ENCODE measurements at places on chromosomes 4 and X.
A peak's percentile ranks its signal among the peaks of the same experiment; 100 is the strongest.

GRCh38 chr4:20445933-20446723 lies 194.4 kb downstream of the SLIT2 start:
- DNase-seq: no peak

- peak; percentile 5 for DNase-seq
These were observed 34.2 kb downstream of the IDS start for GRCh38 chrX:149470955-149471354.

DNA sequence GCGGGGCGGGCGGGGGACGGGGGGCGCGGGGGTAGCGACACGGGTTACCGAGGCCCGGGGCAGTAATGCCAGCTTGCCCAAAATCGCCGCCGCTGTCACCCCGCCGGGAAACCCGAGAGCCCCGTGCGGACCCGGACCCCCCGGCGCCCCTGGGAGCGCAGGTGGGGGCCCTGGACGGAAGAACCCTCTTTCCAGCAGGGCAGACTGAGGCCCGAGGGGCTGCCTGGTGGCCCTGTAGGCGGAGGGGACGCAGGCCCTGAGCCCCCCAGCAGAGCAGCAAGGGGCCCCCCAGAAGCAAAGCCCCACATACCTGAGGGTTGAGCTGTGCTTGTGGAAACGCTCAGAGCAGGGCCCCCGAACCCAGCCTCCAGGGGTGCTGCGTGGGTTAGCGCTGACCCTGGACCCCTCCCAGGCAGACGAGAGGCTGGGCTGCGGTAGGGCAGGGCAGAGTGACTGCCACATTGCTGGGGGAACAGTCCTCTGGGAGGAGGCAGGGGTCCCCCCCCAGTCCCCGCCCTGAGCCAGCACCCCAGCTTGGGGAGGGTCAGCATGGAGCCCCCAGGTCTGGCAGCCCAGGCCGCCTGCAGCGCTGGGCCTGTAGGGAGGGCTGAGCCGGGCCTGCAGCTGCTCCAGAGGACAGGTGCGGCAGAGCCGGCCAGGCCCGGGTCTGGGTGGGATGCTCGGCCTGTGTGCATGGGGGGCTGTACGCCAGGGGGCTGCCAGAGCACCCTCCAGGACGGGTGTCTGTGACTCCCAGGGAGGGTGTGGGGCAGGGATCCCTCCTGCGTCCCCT lies 646 bp downstream of the DOK7 start:
- no peak for DNase-seq

GRCh38 chr4:54281054-54281766 lies 52.1 kb downstream of the PDGFRA start:
- DNase-seq: no peak

DNA sequence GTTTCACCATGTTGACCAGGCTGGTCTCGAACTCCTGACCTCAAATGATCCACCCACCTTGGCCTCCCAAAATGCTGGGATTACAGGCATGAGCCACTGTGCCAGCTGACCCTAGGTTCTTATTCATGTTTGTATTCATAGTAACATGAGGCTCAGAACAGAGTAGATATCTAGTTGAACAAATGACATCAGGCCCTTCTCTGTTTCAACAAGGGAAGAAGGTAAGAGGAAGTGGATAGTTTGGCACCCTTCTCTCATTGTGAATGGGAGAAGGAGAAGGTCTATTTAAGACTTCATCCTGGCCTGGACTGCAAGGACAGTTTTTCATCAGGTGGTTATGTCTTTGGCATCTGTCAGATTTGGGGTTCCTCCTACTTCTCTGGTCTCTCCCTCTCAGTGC lies 13.8 kb downstream of the GJB1 start:
- no peak for DNase-seq

GRCh38 chr4:93982255-93982654 lies 153.7 kb downstream of the ATOH1 start:
- no peak for DNase-seq

DNA sequence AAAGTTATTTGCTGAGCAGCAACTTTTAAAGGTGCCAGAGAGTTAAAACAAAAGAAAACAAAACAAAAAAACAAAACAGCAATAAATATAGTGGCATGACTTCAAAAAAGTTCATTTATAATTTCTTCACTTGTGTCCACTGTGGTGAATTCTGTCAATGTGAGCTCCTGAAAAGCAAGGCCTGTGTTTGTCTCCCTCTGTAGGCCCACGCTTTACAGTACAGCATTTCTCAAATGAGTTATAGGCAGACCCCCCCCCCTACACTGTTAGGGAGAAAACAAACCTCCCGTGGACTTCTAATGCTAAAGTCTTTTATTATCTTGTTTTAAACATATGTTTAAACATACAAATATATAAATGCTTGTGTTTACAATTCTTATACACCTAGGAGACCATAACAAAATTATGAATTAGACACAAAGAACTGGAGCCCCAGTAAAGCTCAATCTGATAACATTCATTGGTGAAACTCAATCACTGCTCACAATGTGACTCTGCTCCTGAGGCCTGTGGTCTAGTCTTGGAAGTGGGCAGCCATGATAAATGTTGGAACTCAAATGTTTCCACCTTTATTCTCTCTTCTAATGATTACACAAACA lies 47.0 kb upstream of the SCOC start:
- DNase-seq: no peak

DNA sequence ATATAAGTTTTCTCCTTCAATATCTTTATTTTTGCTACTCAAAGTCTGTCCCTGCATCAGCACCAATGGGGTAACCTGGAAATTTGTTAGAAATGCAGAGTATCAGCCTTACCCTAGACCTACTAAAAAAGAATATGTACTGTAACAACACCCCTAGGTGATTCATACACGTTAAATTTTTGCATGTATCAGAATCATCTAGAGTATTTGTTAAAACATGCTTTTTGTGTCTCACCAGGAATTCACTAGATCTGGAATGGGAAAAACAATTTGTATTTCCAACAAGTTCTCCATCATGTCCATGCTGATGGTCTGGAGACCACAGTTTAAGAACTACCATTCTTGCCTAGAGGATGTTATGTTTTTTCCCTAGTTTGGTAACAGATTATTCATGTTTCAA lies 196.0 kb upstream of the EDNRA start:
- no peak for DNase-seq

- DNase-seq: no peak
These were observed 147.4 kb upstream of the GATB start for GRCh38 chr4:151908201-151908600.

DNA sequence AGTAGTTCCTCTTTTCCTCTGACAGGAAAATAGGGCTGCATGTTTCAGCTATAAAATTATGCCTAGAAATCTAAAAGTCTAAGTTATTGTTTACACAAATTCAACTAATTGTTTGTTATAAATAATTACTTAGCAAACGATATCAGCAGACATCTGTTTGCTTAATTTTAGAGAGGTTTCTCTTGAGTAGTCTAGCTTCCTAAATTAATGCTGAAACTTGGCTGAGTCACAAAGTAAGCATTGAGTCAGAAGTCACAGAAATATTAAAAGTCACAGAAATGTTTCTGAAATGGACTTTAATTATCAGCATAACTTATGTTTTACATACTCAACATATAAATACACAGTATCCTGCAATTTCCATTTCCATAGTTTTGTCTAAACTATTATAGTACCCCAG lies 1044.0 kb downstream of the CCSER1 start:
- DNase-seq: no peak

DNA sequence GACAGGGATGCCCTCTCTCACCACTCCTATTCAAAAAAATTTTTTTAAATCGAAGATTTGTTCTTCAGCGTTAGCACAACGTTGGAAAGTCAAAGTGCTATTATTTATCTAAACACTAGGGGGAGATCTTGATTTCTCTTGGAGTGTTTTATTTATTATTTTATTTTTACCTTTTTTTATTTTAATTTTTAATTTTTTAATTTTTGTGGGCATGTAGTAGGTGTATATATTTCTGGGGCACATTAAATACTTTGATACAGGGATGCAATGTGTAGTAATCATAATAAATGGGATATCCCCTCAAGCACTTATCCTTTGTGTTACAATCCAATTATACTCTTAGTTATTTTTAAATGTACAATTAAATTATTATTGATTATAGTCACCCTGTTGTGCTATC lies 37.4 kb upstream of the SLC10A4 start:
- no peak for DNase-seq

DNA sequence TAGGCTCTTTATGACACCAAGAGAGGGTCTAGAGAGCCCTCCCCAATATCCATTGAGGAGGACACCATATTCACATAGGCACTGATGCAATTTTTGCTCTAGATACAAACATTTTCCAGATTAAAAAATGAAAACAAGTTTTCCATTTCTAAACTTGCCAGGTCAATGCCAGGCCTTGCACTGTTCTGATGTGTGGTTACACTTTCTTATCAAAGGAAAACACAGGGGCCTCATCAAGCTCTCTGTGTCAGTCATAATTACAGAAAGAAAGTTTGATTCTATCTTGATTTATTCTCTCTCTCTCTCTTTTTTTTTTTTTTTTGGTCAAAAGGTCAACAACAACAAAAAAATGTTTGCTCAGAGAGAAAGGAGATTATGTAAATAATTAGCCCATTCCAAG lies 80.2 kb upstream of the ACSL4 start:
- DNase-seq: no peak

- DNase-seq: no peak
These were observed 686 bp downstream of the FIP1L1 start for GRCh38 chr4:53378171-53378482.

GRCh38 chr4:2450394-2451035 lies 18.4 kb upstream of the RNF4 start:
- no peak for DNase-seq

DNA sequence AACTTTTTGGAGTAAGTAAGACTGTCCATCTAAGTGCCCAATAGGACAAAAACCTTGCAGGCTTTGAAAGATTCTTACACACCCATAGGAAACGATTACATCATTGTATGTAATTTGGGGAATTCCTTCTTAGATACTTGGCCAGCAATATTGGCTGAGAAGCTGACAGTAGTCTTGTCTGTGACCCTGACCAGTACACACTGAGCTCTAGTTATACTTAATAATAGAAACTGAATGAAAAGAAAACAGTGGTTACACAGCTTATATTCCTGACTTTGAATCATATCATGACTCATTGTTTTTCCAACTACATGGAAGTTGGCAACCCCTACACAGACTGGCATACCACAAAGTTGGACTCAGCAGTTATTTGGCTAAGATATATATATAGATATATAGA lies 7.1 kb upstream of the TLR2 start:
- no peak for DNase-seq

DNA sequence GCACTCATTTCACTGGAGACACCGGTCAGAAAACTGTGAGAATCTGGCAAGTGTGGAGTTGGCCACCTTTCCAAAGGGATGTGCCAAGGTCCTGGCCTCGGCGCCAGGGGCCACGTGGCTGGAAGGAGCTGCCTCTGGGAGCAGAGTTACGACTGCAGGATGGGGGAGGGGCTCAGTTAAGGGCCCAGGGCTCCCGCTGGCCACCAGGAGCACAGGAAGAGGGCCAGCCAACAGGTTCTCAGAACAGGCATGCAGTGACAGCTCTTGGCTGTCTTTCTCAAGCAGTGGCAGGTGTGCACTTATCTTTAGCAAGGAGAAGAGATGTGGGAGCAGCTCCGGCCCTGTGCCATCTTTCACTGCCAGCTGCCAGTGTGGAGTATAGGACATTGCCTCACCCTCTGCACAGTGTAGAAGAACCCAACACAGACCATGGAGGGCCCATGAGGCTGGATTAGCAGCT lies 115.9 kb upstream of the RBPJ start:
- DNase-seq: no peak

GRCh38 chrX:153902385-153902784 lies 2.1 kb upstream of the AVPR2 start:
- no peak for DNase-seq

DNA sequence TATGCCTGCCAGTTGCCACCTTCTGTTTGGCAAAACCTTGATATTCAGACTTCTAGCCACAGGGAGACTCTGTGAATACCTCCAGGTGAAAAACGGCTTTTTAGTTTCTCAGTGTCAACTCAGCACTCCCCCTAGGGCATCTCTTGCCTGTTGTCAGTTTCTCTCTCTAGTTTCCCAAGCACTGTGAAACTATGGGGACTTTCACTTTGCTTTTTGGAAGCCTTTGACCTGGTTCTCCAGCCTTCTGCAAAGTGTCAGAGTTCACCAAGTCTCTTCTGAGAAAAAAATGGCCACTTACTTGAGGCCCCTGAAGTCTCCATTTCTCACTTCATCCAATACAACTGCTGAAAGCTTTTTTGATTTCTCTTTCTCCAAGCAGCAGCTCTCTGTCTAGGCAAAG lies 521.5 kb downstream of the INPP4B start:
- DNase-seq: no peak

DNA sequence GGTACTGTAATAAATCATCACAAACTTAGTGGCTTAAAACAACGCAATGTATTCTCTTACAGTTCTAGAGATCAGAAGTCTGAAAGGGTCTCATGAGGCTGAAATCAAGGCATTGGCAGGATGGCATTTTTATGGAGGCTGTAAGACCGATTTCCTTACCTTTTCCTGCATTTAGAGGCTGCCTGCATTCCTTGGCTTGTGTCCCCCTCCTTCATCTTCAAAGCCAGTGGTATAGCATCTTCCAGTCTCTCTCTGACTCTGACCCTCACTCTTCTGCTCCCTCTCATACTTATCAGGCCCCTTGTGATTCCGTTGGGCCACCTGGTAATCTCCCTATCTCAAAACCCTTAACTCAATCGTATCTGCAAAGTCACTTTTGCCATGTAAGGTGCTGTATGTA lies 258.2 kb upstream of the JADE1 start:
- DNase-seq: no peak

DNA sequence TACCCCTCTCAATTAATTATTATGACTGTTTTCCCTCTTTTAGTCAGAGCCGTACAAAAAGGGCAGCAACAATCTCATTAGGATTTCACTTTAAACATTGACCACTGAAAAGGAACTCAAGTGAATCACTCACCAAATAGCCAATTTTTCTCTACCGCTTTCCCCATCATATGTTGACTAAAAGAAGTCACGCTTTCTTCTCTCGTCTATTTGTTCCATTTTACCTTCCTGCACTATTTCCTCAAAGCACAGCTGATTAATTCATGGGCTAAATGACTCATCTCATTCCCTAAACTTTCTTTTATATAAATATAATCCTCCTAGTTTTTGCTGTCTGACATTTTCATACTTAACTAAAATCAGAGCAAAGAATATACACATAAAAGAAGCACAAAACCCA lies 8.2 kb downstream of the MID1 start:
- no peak for DNase-seq

DNA sequence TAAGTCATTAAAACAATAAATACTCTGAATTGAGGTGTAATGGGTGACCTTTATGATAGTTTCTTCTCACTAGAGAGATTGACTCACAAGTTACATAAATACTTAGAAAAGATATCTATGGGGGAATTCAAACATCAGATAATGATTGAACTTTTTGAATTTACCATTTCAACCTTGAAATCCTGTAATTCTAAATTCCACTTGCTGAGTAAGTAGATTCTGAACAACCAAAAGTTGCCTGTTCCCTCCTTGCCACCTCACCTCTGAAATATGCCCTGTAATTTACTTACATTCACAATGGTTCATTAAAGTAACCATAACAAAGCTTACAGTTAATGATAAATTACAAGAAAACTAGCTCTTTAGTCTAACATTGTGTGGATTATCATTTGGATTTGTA lies 43.3 kb upstream of the SLC39A8 start:
- no peak for DNase-seq
